ENCODE measurements at places on chromosomes 11 and 22.

DNA sequence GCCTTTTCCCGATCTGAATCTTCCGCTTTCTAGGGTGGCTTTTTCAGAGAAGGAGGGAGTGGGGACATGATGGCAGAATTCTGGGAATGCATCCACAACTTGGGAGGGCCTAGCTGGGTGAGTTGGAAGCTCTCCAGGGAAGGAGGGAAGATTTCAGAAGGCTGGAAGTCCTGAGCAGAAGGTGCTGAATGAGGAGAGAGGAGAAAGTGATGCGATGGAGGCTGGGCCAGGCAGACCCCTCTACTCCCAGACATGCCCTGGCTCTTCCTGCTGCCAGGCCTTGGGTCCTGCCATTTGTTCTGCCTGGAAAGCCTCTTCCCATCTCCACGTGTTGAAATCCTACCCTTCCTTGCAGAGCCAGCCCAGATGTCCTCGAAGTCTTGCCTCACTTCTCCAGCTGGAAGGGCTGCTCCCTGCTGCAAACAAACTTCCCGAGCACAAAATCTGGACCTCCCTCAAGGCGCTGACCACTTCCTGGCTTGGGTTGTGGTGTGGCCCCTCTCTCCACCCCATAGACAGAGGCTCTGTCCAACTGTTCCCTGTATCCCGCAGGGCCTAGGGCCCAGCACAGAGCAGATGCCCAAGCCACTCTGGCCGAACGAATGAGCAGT is 16.8 kb downstream of the LRRC32 start:
- DNase-seq = no peak

- DNase-seq = no peak
Measured at GRCh38 chr11:8392886-8393285, 129.2 kb upstream of the LMO1 start.

DNA sequence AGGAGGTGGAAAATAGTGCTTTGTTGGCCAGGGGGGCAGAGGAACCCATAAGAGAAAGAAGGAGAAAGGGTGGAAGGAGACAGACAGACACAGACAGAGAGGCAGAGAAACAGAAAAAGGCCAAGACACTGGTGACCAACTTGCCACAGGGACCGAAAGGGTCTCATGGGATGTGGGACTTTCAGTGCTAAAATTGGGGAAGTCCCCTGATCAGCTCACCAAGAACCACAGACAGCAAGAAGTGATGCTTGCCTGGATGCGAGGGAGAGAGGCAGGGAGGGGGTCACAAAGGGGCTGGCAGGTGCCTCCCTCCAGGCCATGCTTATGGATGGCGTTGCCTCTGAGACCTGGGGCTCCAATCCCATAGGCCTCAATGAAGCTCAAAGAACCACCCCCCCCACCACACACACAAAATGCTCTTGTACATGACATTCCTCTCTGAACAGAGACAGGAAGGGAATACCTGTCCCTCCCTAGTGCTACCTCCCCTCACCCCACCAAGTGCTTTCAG is 413.4 kb downstream of the MN1 start:
- DNase-seq = no peak

- no peak for DNase-seq
Measured at GRCh38 chr11:121415856-121416255, 36.3 kb upstream of the SORL1 start.

DNA sequence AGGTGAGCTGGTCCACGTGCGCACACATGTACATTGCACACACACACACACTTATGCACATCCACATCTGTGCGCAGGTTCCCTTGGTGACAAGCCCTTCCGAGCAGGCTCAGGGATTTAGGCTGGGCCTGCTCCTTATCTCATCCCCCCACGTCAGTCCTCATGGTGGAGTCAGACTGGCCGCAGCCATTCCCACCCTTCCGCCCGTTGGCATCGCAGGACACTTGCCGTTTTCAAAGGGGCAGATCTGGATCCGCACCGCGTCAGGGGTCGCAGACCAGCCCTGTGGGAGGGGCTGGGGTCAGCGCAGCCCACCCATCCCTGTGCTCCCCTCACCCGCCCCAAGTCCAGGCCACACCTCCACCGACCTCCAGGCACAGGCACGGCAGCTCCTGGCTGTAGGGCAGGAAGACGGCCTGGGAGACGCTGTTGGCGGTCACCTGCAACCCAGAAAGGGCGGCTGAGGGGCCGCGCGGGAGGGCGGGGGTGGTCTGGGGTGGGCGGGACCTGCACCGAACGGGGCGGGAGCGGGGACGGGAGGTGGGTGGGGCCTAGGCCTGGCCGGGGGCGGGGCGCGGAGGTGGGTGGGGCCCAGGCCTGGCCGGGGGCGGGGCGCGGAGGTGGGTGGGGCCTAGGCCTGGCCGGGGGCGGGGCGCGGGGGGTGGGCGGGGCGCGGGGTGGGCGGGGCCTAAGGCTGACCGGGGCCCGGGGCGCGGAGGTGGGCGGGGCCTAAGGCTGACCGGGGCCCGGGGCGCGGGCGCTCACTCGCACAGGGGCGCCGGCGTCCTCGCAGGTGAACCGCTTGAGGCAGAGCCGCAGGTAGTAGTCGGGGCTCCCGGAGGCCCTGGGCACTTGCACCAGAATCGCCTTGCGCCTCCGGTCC is 13.3 kb downstream of the IL17REL start:
- DNase-seq = no peak

DNA sequence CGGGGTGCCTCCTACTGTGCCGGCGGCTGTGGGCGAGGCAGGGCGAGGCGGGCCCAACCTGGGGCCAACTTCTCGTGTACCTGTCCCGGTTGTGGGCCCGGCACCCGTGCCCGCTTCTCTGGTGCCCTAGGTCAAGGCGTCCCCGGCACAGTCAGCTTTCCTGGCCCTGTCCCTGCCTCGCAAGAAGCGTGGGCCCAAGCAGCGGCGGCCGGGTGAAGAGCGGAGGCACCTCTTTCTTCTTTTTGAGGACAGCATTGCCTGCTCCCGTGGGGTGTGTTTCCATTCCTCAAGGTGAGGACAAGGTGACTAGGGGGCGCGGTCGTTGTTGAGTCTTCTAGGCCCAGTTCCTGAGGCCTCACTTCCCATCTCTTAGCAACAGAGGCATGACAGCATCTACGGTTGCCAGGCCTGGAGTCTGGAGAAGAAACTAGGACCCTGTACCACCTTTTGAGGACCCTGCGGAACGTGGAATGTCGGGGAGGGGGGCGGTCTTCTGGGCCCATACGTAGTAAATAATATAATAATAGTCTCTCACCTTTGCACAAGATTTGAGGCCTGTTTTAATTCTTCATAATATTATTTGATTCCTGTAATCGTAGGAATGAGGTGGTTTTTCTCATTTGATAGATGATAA is 418 bp downstream of the ACO2 start:
- DNase-seq = no peak

GRCh38 chr22:37195921-37196320 is 7.9 kb upstream of the C1QTNF6 start:
- no peak for DNase-seq

GRCh38 chr11:74520927-74521665 is 27.6 kb upstream of the LIPT2 start:
- no peak for DNase-seq

DNA sequence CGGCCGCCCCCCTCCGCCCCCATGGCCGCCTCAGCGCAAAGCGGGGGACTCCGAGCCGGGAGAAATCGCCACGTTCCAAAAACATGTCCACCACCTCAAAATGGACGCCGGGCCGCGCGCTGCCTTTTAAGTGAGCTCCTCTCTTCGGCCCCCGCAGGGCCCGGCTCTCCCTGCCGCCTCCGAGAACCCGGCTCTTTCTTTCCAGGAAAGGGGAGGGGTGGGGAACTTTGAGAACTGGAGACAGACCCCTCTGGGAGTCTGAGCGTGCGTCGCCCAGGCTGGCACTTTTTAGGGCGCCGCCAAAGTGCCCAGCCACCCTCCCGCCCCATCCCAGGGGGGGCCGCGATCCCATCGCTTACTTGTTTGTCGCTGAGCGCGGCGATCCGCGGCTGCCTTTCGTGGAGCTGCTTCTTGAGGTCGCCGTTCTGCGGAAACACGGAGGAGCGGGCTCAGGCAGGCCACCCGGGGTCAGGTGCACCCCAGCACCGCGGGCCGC is 1.6 kb downstream of the PHF21B start:
- DNase-seq = no peak

DNA sequence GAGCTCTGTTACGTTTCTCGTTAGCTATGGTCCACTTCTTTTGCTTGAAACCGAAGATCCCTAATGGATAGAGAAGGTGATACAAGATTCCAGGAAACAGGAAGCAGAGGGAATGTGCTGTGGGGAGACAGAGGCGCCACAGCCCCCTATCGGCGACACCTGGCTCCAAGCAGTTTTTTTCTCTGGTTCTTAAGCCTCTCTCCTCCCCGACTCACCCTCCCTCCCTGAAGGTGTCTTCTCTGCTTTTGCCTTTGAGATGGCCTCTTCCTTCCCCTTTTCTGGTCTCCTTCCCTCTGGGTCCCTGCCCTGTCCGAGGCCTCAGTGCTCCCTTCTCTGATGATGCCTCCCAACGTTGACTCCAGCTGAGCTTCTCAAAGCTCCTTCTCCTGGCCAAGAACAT is 14.2 kb upstream of the APOBEC3A start:
- no peak for DNase-seq

DNA sequence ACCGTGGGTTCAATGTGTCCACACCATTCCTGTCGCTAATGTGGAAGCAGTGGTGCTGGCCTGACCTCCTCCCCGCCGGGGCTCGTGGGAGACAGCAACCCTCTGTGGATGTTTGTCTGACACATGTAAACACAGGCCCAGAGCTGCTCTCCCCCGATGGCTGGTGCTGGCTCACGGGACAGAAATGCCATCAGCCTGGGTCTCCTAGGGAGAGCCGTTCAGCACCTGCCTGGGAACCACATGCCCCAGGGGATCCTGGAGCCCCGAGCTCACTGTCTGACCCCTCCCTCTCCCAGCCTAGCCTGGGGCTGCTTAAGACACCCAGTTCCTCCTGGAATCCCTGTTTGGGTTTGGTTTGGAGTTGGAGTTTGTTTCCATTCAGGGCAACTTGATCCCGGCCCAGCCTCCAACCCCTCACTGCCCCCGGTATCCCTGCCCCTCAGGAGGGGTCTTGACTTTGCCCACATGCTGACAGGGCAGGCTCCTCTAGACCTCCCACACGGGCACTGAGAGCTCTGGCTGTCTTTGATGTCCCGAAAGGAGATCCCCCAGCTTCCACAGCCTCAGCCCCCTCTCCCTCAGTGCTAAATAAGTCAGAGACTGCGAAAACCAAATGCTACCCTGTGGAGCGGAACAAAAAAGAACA is 50.9 kb upstream of the WNT11 start:
- no peak for DNase-seq

DNA sequence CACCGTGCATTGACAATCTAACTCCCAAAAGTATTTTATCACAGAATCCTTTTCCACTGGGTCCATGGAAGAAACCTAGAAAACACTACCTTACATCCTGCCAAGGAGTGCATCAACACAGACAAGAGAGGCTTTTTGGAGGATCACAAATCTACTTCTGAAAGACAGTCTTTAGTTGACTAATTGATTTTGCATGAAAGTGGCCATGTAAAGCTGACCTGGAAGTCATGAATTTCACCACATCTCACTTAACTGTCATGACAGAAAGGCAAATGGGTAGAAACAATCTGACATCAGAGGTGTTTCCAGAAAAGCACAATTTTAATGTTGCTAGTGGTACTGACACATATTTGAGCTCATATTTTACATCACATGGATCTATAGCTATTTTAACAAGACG is 101.6 kb downstream of the FAM76B start:
- DNase-seq = no peak

DNA sequence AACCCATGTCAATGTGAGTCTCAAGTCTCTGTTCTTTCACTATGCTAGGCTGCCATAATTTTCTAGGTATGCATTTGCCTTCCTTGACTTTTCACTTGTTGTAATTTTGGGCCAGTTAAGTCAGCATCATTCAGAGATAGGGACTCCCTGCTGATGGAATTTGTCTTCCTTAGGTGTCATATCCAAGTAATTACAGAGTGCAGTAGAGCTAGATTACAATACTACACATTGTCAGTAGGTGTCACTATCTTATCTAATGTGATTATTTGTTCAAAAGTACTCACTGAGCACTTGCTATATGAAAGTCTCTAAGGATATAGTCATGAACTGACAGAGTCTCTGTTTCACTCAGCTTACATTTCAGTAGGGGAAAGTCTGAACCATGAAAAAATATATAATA is 25.0 kb upstream of the SYN3 start:
- no peak for DNase-seq

DNA sequence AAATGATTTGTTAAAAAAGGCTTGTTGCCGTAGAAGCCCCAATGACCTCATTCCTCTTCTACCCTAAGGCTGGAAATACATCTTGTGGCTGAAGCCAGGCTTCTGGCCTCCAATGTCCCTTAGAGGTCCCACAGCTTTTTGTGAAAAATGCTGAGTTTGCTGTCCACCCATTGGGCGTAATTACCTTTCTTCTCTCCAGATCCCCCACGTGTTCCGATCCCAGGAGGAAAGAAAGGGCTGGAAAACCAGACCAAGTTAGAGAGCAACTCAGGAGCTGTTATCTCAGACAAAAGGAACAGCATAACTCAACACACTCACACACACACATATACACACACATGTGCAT is 154.2 kb downstream of the MIAT start:
- no peak for DNase-seq

Measured in NCI-H1105 (cell line).